Suppressor macrophage treated with lipopolysaccharide for 1 hour (primary cell): ENCODE measurements at places on chromosomes 3 and 15.

- no peak for DNase-seq
Observed at GRCh38 chr3:44033123-44033522, 208.6 kb upstream of the TOPAZ1 start.

GRCh38 chr3:58492494-58492905 lies 604 bp downstream of the KCTD6 start:
- DNase-seq, result no peak

DNA sequence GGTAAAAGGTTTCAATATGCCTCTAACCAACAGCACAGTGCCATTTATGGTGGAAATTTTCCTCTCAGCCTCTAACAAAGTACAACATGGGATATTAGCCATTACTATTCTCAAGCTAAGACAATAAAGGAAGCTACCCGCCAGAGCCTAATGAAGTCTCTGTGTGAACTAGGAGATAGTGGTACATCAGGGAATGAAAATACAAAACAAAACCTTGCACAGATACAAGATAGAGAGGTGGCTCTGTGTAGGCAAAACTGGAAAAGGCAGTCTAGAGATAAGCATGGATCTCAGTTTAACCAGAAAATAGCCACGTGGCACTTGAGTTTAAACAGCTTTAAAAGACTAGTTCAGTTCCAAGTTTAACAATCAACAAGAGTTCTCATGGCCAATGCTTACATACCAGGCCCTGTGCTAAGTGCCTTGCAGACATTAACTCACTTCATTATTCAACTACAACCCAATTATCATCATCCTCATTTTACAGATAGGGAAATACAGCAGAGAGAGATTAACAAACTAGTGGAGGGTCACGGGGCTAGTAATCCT lies 279.3 kb downstream of the IGSF11 start:
- DNase-seq, result no peak

DNA sequence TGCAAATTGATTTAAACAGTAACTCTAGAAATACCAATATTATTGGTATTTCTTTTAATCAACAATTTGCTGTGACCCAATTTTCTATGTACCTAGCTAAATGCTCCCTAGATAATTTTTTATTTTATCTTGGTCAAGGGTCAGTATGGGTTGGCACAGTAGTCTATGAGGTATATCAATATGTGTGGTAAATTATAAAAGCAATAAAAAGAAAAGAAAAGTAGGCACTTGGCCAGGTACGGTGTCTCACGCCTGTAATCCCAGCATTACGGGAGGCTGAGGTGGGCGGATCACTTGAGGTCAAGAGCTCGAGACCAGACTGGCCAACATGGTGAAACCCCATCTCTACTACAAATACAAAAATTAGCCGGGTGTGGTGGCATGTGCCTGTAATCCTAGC lies 34.0 kb upstream of the STIMATE start:
- DNase-seq, result no peak

- DNase-seq, result peak; percentile 4
Observed at GRCh38 chr15:31609906-31610305, 283.3 kb downstream of the KLF13 start.

GRCh38 chr3:158312560-158313141 lies 202.8 kb downstream of the RSRC1 start:
- DNase-seq, result no peak

GRCh38 chr15:95291898-95292472 lies 1038.5 kb upstream of the NR2F2 start:
- peak; percentile 70 for DNase-seq

GRCh38 chr3:37601832-37602231 lies 259.8 kb upstream of the CTDSPL start:
- DNase-seq, result no peak

- no peak for DNase-seq
Observed at GRCh38 chr3:53803816-53804695, 42.2 kb downstream of the CHDH start.

DNA sequence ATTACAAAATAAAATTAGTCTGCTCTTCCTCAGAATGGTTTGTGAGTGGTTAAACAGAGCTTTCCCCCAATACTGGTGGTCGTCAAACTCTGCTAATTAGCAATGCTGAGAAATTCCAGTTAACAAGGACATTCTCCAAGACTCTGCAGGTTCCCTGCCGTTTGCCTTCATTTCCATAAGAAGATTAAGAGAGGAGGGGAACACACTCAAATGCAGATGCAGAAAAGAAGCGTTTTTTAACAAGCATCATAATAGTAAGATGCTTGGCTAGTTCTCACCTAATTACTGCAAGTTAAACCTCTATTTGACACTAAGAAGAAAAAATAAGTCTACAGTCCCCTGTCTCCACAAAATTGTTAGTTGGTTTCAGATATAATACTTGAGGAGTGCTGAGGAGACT lies 3.7 kb upstream of the SOX2 start:
- no peak for DNase-seq

DNA sequence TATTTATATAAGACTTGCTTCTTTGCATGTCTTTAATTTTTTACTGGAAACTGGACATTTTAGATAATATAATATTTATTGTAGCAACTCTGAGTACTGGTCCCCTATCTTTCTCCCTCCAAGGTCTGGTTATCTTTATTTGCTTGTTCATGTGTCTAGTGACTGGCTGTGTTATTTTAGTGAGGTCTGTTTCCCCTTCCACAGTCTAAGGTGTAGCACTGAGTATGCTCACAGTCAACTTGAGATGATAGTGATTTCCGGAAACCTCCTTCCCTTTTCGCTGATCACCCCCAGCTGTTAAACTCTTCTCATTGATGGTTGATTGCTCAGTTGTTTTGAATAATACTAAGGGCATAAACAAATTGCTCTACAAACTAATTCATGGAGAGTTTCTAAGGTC lies 37.0 kb downstream of the PCNP start:
- DNase-seq, result no peak

GRCh38 chr15:63505842-63506222 lies 1.4 kb downstream of the USP3 start:
- DNase-seq, result no peak

DNA sequence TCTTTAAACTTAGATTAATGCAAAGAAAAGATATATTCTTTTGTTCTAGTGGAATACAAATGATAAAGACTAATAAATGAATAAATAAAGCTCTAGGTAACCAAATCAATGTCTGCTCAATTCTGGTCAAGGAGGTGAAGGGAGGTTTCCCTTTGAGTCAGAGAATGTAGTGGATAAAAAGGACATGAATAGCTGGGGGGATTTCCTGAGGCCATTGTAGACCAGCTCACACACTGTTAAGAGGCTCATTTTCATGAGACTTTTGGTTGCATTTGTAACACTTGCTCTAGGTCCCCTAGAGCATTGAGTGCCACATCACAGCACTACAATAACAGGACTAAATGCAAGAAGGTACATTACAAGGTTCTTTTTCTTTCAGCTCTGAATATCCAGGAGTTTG lies 170.7 kb downstream of the TIGIT start:
- DNase-seq, result no peak

DNA sequence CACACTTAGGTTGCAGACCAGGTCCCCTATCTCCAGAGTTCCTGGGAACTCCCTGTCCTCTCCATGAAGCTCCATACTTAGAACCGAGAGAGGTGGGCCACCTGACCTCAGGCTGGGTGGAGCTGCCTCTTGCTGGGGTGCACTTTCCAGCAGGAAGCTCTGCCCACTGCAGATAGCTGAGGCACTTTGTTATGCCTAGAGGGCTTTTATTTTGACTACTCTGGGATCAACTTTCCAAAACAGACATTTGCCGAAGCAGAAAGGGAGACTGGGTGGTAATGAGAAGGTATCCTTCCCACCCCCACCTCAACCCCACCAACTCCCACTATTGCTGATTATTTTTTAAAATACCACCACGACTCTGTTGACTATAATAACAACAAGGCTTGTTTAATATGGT lies 54.7 kb downstream of the CLDN11 start:
- DNase-seq, result no peak

- no peak for DNase-seq
Observed at GRCh38 chr3:179166561-179167201, 18.5 kb downstream of the PIK3CA start.

GRCh38 chr15:56992725-56993124 lies 74.3 kb downstream of the TCF12 start:
- DNase-seq, result peak; percentile 63

DNA sequence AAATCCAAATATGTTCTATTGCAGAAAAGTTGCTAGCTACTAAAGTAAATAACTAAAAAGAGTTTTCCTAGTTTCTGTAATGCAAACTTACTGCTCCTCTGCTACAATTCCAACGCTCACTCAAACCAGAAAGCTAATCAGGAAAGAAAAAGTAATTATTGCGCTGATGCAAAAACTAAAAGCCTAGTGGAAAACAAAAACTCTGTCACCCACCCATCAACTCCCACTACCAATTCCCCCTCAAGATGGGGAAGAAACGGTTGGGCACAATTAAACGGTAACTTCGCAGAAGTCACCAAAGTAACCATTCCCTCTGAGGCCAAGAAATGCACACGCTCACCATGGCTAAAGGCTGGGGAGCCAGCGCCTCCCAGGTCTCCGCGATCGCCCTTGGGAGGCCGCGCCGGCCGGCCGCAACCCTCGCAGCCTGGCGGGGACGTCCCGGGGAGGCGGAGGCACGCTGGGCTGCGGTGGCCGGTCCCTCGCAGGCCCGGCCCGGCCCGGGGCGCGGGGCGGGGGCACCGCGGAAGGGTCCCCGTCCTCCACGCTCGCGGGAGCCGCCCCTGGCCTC lies 684 bp downstream of the SLTM start:
- peak; percentile 80 for DNase-seq

- no peak for DNase-seq
Observed at GRCh38 chr3:59572106-59572505, 522.3 kb upstream of the CFAP20DC start.

- no peak for DNase-seq
Observed at GRCh38 chr3:71309342-71309741, 274.2 kb downstream of the FOXP1 start.

DNA sequence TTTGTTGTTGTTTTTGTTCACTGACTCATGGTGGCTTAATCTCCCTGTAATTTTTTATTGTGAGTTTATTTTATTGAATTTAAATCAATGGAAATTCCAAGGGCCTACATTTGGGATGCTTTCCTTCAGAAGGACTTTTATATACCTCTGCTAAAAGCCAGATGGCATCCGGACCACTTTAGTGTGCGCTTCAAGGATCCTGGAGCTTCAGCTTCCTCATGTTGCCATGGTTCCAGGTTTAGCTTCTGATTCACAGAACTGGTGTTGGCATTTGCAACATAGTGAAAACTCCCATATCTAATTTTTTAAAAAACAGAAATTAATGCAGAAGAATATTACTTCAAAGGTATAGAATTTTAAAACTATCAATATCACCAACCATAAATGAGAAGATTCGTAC lies 8.5 kb upstream of the HACD2 start:
- DNase-seq, result no peak

- DNase-seq, result no peak
Observed at GRCh38 chr15:69540622-69541021, 88.0 kb downstream of the RPLP1 start.

DNA sequence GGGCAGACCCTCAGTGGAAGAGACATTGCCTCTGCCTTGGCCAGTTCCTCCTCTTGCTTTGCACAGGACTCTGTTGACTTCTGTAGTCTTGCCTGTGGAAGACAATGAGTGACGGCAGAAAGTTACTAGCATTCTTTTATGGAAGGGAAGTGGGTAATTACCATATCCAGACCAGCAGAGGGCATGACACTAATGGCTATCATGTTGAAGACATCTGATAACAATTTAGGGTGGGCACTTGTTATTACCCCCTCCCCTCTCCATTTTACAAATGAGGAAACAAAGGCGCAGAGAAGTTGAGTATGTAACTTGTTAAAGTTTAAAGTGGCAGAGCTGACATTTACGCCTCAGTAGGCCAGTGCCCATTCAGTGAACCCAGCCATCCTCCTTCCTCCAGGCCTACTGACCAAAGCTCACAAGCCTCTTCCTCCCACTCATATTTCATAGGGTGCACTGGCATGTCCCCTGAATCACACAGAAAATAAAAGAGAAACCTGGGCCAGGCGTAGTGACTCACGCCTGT lies 48.2 kb upstream of the FMN1 start:
- peak; percentile 33 for DNase-seq

DNA sequence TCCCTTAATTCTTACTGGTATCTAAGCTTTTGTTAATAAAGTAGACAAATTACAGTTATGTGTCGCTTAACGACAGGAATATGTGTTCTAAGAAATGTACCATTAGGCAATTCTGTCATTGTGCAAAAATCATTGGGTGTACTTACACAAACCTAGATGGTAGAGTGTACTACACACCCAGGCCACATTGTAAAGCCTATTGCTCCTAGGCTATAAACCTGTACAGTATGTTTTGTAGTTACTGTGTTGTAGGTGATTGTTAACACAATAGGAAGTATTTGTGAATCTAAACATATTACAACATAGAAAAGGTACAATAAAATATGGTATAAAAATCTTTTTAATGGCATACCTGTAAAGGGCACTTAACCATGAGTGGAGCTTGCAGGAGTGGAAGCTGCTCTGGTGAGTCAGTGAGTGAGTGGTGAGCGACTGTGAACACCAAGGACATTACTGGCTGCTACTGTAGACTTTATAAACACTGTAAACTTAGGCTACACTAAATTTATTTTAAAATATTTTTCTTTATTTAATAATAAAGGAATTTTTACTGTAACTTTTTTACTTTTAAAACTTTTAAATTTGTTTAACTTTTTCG lies 47.4 kb downstream of the FSIP1 start:
- DNase-seq, result no peak

- DNase-seq, result no peak
Observed at GRCh38 chr3:70530626-70531025, 218.2 kb upstream of the MDFIC2 start.

DNA sequence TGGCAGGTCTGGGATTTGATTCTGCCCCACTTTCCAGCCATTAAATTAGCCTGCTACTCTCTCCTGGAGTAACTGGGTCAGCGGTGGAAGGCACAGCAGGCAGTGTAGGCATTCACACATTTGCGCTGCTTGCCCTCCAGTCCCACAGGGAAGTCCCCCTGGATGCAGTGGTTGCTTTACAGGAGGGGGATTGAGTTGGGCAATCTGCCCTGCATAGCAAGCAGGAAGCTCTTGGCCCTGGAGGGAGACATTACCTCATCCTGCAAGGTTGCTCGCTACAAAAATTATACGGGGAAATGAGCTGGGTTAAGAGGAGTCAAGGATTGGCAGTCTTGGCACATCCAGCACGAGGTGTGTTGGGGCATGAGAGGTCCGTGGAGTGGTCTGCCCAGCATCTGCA lies 14.8 kb downstream of the MCM2 start:
- DNase-seq, result no peak

DNA sequence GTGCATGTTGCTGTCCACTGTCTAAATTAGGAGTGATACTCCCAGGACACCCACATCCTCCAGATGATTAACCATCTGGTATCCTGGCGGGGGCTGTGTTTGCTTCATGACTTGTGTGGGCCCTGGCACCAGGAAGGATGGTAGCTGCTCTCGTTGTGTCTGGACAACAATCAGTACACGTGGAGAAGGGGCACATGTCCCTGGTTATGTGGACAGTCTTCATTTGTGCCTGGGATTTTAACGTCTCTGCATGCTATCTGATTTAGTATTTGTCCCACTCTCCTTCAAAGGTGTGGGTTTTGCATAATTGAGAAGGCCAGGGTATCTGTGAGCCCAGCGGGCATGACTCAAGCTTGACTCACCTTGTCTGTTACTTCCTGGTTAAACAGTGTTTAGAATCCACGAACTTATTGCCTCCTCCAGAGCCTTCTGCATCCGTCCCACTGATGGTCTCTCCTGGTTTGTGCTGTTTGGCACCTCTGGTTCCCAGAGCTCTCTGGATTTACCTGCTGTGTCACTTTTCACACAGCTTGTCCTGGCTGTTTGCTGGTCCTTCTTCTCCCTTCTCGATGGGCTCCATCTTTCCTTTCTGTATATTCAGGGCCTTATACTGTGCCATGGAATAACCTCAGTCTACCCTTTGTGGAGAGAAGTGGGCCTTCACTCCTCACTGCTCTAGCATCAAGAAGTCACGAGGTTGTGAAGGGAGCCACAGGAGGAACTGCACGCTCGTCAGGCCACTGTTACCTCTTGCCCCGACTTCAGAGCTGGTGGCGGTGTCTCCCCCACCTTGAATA lies 32.5 kb downstream of the ARNT2 start:
- DNase-seq, result no peak
